ENCODE measurements at places on chromosomes 7 and 10.

DNA sequence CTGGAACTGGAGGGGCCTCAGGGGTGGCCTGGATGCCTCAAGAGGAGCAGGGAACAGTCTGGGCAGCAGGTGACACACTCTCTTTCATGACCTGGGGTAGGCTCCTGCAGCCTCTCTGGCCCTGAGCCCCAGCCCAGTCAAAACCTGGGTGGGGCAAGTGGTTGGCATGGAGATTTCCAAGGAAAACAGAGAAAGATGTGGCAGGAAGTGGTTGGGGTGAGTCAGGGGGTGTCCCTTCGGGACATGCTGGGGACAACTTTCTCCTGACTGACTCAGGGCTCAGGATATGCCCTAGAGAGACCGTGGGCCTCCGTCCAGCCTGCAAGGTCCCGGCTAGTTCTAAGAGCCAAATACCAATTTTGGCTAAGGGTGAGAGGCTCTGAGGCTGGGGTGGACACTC, 2.9 kb downstream of the AQP1 start:
- DNase-seq, result no peak

GRCh38 chr7:7131273-7131672, 51.1 kb upstream of the C1GALT1 start:
- DNase-seq, result no peak

DNA sequence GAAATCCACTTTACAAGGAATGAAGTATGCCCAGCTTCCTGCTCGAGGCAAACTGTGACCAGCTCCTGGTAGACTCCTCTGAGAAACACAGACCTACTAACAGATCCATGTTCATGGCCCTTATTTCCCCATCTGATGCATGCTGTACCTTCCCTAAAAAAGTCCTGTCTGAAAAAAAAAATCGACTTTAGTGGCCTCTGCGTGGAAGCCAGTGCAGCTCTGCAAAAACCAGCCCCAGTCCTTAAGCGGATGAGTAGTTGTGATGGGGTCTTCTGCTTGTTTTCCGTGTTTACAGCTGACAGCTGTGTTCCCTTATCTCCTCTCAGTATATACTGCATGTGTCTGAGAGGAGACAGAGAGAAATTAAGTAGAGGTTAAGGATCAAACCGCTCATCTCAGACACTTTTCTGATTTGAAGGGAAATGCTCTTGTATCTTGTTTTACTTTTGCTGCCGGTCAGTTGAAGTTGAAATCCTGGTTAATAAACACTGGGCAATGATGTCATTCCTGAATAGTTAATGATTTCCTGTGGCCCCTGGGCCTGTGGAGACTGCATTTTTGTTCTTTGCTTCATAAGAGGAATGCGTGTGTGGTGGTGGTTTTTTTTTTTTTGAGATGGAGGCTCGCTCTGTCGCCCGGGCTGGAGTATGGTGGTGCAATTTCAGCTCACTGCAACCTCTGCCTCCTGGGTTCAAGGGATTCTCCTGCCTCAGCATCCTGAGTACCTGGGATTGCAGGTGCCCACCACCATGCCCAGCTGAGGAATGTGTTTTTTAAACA, 67.6 kb downstream of the DOCK1 start:
- DNase-seq, result no peak

- no peak for DNase-seq
Observed at GRCh38 chr10:824497-824896, 107.0 kb downstream of the LARP4B start.

DNA sequence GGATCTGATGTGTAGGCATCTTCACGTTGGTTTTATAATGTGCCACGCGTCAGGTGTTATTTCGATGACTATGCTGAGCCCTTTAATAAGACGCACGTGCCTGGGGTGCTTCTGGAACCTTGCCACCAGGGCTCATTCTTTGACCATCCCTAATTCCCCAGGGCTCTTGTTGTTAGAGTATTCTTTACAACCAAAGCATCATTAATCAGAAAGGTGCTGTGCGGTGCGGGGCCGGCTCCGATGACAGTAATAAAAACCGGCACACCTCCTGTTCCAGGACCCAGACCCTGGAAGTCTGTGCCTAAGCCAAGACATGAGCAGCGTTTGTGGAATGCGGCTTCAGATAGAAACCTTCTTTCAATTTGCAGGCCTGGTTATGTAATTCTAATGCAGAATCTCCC, 58.4 kb downstream of the MGMT start:
- no peak for DNase-seq

DNA sequence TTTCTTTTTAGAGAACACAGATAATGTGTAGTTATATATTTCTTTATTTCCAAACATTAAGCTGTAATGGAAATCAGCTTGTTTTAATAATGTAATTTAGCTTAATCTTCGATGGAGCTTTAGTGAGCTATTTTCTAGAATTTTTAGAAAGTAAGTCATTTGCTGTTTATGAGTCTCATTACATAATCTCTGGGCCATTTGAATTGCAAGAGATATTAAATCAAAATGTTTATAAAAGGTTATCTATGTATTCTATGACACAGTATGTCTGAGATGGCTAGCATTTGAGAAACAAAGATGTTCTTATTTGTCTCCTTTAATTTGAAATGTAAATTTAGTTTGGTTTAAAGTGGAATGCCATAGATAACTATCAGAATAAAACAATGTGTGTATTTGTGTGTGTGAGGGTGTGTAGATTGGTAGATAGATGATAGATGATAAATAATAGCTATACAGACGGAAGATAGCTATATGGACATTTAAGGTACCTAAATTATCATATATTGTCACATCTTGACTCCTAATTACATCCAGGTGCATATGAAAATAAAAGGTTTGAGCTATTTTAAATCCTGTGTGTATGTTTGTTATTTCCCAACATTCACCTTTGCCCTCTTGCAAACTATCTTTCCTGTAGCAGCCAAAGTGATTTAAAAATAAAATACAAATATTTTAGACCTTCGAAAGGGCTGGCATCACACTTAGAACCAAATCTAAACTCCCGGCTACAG, 478.0 kb upstream of the KLF6 start:
- no peak for DNase-seq

GRCh38 chr10:103445366-103445765, 6.8 kb downstream of the CALHM2 start:
- DNase-seq, result no peak

DNA sequence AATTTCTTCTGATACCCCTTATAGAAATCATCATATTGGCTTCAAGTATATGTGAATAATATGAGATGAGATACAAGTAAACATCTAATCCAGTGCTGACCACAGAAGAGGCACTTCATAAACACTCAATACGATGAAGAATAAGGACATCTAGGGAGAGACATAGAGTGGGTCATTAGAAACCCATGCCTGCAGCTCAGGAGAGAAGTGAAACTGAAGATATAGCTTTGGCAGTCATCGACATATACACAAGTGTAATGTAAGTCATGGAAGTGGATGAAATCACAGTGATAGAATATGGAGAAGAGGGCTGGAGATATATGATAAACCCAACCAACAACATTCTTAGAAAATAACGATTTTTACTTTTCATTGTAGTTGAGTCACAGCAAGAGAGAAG, 665.0 kb downstream of the PARD3 start:
- no peak for DNase-seq

GRCh38 chr7:4188651-4189050, 493.4 kb upstream of the FOXK1 start:
- DNase-seq, result no peak

DNA sequence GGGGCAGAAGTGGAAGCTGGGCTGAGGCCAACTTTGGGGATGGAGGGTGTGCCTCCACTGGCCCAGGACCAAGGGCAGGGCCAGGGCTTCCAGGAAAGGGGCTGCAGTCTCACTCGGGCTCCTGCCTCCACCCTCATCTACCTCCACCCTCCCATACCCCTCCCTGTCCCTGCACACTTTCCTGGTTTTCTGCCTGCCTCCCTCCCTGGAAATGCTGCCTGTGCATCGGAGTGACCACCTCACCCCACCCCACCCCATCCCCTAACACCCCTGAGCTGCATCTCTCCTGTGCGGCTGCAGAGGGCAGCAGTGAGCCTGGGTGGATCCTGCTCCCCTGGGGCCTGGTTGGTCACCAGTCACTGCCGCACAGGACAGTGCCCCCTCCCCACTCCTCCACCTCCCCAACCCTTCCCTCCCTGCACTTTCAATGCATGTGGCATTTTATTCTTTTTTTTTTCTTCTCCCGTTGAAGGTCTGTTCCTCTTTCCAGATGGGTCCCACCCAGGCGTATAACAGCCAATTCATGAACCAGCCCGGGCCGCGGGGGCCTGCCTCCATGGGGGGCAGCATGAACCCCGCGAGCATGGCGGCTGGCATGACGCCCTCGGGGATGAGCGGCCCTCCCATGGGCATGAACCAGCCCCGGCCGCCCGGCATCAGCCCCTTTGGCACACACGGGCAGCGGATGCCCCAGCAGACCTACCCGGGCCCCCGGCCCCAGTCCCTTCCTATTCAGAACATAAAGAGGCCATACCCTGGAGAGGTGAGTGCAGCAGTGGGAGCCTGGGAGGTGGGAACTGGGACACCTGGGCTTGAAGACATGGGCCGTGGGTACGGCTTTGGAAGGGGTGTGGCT, 54.1 kb upstream of the PPIF start:
- no peak for DNase-seq

GRCh38 chr10:69451784-69452251, 553 bp downstream of the TSPAN15 start:
- no peak for DNase-seq

DNA sequence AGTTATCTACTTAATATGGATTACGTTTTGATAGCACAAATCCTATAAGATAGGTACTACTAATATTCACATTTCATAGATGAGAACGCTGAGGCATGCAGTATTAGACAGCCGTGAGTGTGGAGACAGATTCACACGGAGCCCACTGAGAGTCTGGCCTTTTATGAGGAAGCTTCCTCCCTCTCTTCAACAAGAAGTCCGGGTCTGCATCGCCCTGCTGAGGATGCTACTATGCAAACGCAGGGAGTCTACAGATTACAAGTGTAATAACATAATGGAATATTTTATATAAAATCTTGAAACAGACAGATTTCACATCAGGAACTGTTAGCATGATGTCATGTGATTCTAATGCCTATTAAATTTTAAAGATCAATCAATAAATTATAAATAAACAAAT, 255.9 kb upstream of the GLI3 start:
- DNase-seq, result no peak

DNA sequence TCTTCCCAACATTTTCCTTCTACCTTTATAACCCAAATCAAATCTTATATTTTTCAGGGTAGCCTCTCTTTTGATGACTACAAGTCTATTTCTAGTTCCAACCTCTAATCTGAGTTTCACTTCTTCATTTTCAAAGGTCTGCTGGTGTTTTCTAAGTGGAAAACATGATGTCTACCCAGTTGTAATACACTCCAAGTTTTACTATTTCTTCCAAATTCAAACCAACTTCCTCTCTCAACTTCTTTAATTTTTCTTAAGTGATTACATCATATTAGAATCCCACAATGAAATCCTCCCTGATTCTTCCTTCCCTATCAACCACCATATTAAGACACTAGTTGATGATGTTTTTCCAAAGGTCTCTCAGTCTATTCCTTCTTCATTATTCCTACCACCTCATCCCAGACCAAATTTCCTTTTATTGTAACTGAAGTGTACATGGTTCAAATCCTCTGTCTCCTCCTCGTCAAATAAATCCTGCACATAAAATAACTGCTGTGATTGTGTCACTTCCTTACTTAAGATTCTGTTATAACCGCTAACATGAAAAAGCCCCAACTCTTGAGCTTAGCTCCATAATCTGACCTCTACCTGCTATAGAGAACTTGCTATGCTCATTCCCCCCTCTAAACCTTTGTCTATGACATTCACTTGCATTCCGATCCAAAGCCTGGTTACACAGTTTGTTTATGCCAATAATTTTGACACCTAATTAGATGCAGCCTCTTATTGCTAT, 12.7 kb downstream of the TAS2R38 start:
- no peak for DNase-seq

DNA sequence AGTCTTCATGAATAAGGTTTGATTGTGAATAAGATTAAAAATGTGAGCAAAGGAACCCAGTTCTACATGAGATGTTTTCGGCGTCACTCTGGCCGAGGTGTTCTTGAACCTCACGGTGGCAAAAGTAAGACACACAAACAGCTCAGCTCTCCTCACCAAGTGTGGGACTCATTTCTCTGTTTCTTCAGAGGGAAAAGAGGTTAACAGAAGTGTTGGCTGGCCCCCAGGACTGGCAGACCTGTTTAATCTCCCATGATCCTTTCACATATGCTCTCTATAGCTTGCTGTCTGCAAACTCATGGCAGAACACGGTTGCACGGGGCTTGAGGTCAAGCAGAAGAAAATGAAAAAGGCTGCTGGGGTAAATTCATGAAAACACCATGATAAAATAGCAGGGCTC, 394.4 kb downstream of the CALN1 start:
- no peak for DNase-seq

DNA sequence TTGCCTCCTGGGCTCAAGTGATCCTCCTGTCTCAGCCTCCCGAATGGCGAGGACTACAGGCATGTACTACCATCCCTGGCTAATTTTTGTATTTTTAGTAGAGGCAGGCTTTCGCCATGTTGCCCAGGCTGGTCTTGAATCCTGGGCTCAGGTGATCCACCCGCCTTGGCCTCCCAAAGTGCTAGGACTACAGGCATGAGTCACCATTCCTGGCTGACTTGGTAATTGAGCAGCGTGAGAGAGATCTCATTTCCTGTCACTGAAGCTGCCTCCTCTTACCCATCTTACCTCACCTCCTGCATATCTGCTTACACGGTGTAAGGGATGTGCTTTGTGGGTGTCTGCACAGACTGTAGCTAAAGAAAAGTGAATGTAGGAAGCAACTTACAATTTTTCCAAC, 9.7 kb downstream of the IFIT3 start:
- DNase-seq, result no peak

GRCh38 chr10:85645053-85645452, 721.5 kb downstream of the GRID1 start:
- no peak for DNase-seq

DNA sequence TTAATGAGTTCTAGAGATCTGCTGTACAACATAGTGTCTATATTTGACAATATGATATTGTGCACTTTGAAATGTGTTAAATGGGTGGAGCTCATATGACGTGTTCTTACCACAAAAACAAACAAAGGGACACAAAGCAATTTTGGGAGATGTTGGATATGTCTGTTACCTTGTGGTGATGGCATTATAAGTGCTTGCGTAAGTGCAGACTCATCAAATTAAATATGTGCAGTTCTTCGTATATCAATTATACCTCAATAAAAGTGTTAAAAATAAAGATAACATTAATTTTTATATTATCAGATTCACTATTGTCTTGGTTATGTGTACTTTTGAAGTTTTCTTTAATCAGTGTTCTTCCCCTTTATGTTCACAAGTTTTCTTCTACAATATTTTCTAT, 372.9 kb upstream of the COBL start:
- no peak for DNase-seq

- no peak for DNase-seq
Observed at GRCh38 chr7:92064438-92065029, 69.7 kb downstream of the CYP51A1 start.

GRCh38 chr7:45670227-45670626, 96.1 kb downstream of the ADCY1 start:
- DNase-seq, result no peak

GRCh38 chr10:47299611-47300428, at the start of gene GDF10:
Gene GDF10, plus strand, starts transcription at chr10:47300197. Its CDS starts 455 bp downstream, at chr10:47300652.
- DNase-seq, result no peak

GRCh38 chr10:58838561-58839208, 326.0 kb downstream of the BICC1 start:
- DNase-seq, result no peak

Data from NCI-H1930 (cell line).